ENCODE measurements at places on chromosomes 2 and 18.

GRCh38 chr18:50429207-50429948, 54.5 kb downstream of the SKA1 start:
- peak; percentile 9 for DNase-seq

GRCh38 chr2:9260464-9260918, 53.9 kb downstream of the ASAP2 start:
- DNase-seq = no peak

- no peak for DNase-seq
Observed at GRCh38 chr2:221747289-221747972, 175.3 kb upstream of the EPHA4 start.

GRCh38 chr2:99431587-99432275, 58.1 kb downstream of the REV1 start:
- DNase-seq = no peak

DNA sequence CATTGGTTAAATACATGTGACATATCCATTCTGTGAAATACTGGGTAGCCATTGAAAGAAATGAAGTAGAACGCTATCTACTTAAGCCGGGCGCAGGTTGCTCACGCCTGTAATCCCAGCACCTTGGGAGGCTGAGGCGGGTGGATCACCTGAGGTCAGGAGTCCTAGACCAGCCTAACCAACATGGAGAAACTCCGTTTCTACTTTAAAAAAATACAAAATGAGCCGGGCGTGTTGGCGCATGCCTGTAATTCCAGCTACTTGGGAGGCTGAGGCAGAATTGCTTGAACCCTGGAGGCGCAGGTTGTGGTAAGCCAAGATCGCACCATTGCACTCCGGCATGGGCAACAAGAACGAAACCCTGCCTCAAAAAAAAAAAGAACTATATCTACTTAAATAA, 45.7 kb upstream of the ASPRV1 start:
- no peak for DNase-seq

GRCh38 chr2:95391641-95392310, 10.7 kb upstream of the FAHD2A start:
- DNase-seq = no peak

DNA sequence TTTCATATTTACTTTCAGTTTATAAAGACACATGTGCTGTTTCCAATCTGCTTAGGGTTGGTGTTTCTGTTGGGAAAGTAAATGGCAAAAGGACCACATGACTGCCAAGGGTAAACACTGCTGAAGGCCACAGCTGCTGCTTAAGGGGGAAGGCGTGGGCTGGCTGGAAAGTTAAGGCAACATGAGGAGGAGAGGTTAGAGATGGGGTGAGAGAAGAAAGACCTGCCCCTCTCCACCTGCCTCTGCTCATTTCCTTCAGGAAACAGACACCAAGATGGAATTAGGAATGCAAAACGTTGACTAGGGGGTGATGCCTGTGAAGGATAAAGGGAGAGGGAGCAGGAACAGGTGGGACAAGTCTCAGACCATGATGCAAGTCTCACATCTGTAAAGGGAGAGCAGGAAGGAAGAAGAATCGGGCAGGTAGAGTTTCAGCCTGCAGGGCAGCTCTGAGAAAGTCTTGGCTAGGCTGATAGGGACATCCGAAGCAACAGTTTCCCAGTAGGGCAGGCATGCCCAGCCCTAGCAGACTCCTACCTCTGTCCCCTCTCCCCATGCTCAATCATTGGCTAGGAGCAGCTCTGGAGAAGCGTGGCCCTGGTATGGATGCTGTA, 86.0 kb downstream of the CDC42EP3 start:
- DNase-seq = no peak

- DNase-seq = no peak
Observed at GRCh38 chr2:222179592-222179991, 119.2 kb downstream of the PAX3 start.

DNA sequence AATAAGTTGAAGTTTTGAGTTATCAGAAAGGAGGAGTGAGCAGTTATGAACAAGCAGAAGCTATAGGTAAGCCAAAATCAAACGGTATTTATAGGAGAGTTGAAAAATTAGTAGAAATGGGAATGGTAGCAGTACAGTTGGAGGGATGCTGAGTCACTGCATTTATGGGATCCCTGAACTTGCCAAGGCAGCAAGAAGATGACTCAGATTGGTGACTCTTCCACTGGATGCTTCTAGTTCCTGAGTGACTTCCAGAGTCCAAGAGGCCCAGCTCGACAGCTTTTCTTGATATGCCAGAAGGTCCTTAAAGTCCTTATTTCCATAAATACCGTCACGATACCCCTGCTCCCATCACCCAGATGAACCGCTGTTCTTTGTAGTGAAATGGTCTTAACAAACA, 31.1 kb upstream of the ACTR3 start:
- peak; percentile 94 for DNase-seq

GRCh38 chr2:162111958-162112850, 38.2 kb upstream of the DPP4 start:
- no peak for DNase-seq

- DNase-seq = peak; percentile 4
Observed at GRCh38 chr18:11689669-11690565, 853 bp downstream of the GNAL start.

GRCh38 chr2:119117408-119117807, 41.1 kb downstream of the C1QL2 start:
- DNase-seq = no peak

- DNase-seq = peak; percentile 41
Observed at GRCh38 chr2:88669482-88670214, 21.8 kb upstream of the RPIA start.

- DNase-seq = peak; percentile 41
Observed at GRCh38 chr2:217125014-217125413, 265.1 kb upstream of the TNP1 start.

DNA sequence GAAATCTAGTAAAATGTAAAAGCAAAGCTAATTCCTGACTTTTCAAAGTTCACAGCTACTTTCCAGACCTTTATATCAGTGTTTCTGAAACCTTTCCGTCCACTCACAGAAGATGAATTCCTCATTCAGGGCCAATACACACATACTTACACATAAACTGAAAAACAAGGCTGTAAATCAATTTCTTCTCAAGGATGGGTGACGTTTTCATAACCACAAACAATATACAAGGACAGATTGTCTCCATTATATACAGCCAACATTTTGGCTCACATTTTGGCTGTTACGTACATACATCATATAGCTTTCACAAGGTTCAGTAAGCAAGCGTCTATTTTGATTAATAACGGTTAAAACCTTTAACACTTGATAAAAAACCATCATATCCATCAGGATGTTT, 1.4 kb downstream of the RPRD1A start:
- DNase-seq = peak; percentile 18

DNA sequence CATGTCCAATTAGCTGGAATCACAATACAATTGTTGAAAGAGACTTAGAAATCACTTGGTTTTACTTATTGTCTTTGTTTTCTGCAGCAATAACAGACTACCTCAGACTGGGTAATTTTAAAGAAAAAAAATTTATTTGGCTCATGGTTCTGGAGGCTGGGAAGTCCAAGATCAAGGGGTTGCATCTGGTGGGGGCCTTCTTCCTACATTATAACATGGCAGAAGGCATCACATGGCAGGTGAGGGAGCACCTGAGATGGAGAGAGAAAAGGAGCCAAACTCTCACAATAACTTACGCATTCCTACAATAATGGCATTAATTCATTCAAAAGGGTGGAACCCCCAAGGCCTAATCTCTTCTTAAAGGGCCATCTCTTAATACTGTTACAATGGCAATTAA, 37.5 kb upstream of the KLHL14 start:
- no peak for DNase-seq

DNA sequence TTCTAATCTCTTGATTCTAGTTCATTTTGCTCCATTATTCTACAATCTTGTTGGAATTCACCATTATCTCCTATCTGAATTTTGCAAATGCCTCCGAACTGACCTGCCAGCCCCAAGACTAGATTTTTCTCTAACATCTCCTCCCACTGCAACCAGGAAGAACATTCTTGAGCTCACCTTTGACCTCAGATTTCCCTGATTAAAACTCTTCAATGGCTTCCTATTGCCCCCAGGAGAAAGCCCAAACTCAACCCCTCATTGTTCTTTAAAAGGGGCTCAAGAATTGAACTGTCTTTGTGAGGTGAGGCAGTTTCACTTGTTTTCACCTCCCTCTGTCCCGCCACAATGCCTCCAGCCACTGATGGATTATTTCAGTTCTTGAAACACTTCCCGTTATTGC, 784.6 kb upstream of the ZEB2 start:
- no peak for DNase-seq

GRCh38 chr18:37675699-37676098, 110.1 kb upstream of the CELF4 start:
- no peak for DNase-seq

DNA sequence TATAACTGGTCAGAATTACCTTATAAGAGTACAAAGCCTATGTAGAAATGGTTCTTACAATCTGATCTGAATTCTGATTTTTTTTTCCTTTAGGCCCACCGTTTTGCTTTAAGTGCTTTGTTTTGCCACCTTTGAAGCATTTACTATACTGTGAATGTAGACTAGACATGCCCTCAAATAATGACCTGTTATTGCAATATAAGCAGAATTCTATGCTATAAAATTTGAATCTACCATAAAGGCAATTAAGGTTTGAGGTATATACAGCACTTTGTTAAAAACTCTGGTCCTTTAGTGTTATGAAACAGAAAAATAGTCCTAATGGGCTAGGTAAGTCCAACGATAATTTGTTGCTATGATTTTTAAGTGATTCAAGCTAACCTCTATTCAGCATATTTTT, 86.6 kb upstream of the NOSTRIN start:
- no peak for DNase-seq

GRCh38 chr2:26946841-26947784, 23.3 kb upstream of the MAPRE3 start:
- DNase-seq = peak; percentile 49

DNA sequence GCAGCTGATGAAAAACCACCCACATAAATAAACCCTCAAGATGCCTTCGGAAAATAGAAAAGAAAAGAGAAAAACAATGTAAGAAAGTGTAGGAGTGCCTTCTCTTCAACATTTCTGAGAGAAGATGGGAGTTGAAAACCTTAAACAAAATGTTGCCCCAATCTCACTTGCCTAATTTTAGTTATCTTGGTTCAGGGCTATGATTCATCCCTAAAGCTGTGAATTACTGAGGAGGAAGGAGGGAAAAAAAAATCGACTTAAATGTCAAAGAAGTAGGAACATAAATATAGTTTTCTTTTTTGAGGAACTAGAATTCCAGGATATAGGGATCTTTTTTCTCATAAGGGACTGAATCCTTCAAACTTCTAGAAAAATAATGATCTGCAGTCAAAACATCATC, 360.3 kb downstream of the TGIF1 start:
- no peak for DNase-seq

DNA sequence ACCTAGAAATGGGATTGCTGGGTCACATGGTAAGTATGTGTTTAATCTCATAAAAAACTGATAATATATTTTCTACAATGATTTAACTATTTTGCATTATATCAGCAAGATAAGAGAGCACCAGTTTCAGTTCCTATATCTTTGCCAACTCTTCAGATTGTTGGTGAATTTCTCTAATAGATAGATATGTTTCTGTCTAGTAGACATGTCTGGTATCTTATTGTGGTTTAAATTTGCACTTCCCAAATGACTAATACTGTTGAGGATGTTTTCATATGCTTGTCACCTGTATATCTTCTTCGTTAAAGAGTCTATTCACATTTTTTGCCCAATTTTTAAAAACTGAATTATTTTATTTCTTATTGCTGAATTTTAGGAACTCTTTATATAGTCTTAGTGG, 113.8 kb upstream of the UXS1 start:
- no peak for DNase-seq

DNA sequence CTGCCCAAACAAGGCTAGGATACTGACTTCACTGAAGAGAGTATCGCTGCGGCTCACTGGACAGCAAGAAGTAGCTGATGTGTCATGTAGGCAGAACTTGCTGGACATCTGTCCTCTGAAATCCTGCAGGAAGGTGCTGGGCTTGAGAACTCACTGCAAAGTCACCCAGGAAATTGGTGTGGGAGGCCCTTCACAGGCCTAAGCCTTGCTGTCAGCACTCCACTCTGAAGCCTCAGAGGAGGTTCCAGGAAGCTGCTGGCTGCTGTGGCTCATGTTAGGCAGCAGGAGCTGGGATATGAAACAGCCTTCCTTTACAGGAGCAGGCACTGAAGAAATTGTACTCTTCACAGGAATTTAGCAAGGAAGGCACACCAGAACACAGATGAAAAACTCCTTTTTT, 88.3 kb upstream of the CCDC68 start:
- DNase-seq = peak; percentile 39

GRCh38 chr18:75477900-75478299, 50.4 kb upstream of the SMIM21 start:
- no peak for DNase-seq

GRCh38 chr2:222919841-222920526, 59.1 kb downstream of the ACSL3 start:
- DNase-seq = peak; percentile 89

GRCh38 chr2:1748176-1748740, 3.9 kb upstream of the PXDN start:
- DNase-seq = no peak

GRCh38 chr2:12313445-12314126, 403.1 kb upstream of the TRIB2 start:
- no peak for DNase-seq

DNA sequence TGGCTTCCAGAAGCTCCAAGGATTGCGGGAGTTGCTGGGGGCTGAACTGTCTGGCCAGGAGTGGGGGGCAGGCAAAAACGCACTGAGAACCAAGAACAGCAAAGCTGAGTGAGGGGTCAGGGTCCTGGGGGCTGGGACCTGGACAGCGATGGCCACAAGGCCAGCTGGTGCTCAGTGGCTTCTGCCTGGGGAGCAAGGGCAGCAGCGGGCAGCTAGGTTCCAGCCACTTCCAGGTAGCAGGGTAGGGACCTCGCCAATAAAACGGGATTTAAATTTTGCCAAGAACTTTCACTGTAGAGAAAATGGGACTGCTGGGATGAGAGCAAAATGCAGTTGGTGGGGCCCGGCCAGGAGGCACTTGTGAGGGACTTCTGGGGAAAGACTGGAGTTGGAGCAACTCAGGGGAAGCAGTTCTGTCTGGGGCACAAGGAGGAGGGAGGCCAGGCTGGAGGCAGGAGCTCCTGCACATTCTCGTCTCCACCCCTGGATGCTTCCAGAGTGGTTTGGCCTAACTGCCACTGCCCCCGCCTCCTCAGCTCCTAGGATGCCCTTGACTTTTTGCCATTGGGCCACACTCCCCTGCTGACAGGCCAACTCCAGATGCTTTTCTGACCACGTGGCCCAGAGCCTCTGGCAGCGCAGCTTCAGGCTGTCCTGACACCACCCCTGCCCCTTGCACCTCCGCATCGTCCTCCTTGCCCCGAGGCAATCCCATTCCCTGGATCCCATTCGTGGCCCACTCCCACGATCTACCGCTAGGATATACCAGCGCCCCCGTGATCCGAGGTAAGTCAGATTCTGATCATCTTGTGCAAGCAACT, 5.5 kb upstream of the CCDC74A start:
- peak; percentile 10 for DNase-seq

DNA sequence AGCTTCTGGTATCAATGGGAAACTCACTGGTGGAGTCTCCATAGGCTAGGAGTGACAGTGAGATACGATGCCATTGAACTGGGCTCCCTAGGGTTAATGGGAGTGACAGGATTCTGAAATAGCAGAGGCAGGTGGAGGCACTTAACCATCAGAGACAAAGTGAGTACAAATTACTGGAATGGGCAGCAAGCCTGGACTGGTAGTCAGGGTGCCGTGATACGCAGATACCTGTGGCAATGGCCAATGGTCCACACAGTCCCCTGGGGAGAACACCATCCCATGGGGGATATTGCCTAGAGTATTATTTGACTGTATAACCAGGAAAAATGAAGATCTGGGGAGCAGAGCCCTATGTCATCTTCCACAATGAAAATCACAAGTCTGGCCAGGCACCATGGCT, 17.3 kb downstream of the CHCHD5 start:
- DNase-seq = no peak

All from AG10803 (cell line).